ENCODE measurements at places on chromosomes 3 and 15.

DNA sequence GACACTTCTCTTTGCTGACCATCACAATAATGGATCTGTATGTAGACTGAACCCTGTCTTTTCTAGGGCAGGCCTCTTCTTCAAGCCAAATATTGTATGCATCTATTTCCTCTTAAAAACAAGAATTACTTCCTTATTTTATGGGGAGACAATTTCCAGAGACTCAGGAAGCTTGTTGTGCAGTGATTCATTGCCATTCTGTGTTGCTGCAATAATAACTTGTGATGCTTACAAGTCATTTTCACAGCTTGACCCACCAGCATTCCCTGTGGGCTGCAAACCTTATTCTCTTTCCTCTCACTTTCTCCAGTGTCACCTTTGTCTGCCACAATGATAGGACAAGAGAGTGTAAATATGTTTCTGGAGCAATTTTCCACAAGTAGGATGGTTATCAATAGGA lies 276.7 kb upstream of the SGO1 start:
- no peak for DNase-seq

DNA sequence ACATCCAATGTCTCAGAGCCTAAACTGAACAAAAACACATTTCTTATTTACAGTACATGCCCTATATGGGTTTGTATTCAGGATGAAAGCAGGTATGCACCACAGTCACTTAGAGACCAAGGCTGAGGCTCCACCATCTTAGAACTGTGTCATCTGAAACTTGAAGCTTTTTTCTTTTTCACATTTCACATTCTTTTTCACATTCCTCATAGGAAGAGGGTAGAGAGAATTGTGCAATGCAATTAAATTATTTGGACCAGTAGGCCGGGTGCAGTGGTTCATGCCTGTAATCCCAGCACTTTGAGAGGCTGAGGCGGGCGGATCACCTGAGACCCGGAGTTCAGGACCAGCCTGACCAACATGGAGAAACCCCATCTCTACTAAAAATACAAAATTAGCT lies 591.0 kb downstream of the MECOM start:
- DNase-seq = no peak

GRCh38 chr3:162742159-162742717 lies 1245.6 kb downstream of the OTOL1 start:
- no peak for DNase-seq

- peak; percentile 100 for DNase-seq
These were observed at the start of gene PEAK1 for GRCh38 chr15:77419836-77420609. PEAK1 (minus strand) TSS chr15:77420104; CDS start chr15:77181926, 238,178 bp downstream.

- DNase-seq = no peak
These were observed 39.2 kb downstream of the CMTM7 start for GRCh38 chr3:32430900-32431299.

- no peak for DNase-seq
These were observed 46.1 kb downstream of the ABHD5 start for GRCh38 chr3:43736558-43737440.

- DNase-seq = no peak
These were observed 611 bp upstream of the USP19 start for GRCh38 chr3:49121132-49121736.

DNA sequence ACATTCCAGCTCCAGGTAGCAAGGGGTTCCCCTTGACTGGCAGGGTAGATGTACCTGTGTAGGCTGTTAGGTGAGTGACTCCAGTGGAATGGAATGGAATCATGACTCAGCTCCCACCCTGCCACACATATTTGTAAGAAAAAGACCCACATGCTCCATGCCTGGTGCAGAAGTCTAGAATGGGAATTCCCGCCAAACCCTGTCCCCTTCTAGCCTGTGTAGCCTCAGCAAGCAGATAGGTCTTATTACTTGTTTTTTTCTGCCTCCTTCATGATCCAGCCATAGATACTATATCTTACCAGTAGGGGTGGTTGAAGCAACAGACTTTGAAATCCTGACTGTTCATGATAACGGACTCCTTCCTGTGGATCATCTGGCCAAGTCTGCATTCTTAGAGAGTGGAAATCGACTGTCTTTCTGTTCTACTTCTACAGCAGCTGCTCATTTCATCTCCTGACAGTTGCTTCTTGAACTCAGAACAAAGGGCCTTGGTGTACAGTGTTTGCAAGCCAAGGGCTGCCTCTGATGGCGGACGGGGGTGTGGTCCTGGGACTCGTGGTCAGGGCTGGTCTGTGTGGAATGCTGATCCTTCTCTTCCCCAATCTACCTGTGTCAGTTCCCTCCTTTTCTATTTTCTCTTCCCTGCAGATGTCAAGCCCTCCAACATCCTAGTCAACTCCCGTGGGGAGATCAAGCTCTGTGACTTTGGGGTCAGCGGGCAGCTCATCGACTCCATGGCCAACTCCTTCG lies 16.3 kb downstream of the SNAPC5 start:
- DNase-seq = no peak

DNA sequence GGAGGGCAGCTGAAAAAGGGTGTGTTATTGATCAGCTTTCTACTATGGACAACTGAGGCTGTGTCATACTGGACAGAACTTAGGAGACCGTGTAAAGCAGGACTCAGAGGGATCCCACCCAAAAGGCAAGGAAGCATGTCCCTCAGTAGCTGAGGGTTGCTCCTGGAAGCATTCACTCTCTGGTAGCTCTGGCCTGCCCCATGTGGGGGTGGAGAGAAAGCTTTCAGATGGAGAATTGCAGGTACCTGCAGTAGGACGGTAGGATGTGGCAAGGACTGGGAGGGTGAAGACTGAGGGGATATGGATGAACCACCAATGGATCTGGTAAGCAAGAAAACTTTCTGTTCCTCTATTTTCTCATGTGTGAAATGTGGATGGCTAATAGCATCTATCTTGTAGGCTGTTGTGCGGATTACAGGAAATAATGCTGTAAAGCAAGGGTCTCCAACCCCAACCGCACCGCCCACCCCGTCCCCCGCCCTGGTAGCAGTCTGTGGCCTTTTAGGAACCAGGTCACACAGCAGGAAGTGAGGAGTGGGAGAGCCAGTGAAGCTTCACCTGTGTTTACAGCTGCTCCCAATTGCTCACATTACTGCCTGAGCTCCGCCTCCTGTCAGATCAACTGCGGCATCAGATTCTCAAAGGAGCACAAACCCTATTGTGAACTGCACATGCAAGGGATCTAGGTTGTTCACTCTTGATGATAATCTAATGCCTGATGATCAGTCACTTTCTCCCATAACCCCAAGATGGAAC lies 157.7 kb upstream of the PROK2 start:
- no peak for DNase-seq

- DNase-seq = no peak
These were observed 365.8 kb downstream of the FOXP1 start for GRCh38 chr3:71217640-71218222.

- DNase-seq = no peak
These were observed 152.0 kb downstream of the ZBBX start for GRCh38 chr3:167228135-167228534.

GRCh38 chr3:46882377-46883053 lies 5.0 kb downstream of the PTH1R start:
- DNase-seq = no peak

GRCh38 chr3:183099838-183100204 lies 525 bp upstream of the MCCC1 start:
- DNase-seq = no peak

- DNase-seq = no peak
These were observed 86.0 kb downstream of the SEMA5B start for GRCh38 chr3:122941228-122942206.

DNA sequence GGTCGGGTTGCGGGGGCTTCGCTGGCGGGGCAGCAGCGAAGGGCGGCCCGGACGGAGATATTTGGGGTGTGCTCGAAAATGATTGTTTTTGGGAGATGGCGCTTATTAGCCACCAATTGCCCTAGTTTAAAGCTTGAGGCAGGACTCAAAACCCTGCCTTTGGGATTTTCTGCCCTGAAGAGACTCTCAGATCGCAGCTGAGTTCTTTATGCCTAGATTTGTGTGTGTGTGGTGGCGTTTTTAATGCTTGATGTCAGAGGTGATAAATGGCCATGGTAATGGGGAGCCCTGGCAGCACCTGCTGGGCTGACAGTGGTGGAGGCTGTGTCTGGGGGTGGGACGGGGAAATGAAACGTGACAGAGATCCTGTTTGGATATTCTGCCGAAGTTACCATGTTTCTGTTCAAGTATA lies 604 bp downstream of the KCTD6 start:
- DNase-seq = peak; percentile 32

- no peak for DNase-seq
These were observed 731.4 kb downstream of the PLOD2 start for GRCh38 chr3:145429546-145429945.

- no peak for DNase-seq
These were observed 612.8 kb downstream of the ZPLD1 start for GRCh38 chr3:103047640-103048039.

DNA sequence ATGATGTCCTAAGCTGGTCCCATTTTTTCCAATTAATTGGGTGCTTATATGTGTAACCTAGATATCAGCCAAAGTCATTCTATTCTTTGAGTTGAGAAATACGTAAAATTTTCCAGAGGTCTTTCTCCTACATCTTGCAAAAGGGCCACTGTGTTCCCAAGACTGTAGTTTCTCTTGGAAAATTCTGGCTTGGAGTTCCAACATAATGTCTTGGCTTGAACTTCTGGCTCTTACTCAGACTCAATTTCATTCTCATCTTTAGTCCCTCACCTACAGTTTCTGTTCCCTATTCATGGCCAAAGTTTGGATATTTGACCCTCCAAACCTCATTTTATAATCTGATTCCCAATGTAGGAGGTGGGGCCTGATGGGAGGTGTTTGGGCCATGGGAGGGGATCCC lies 201.4 kb upstream of the ARHGEF26 start:
- DNase-seq = no peak

GRCh38 chr3:157752956-157753786 lies 250.0 kb upstream of the VEPH1 start:
- DNase-seq = no peak

DNA sequence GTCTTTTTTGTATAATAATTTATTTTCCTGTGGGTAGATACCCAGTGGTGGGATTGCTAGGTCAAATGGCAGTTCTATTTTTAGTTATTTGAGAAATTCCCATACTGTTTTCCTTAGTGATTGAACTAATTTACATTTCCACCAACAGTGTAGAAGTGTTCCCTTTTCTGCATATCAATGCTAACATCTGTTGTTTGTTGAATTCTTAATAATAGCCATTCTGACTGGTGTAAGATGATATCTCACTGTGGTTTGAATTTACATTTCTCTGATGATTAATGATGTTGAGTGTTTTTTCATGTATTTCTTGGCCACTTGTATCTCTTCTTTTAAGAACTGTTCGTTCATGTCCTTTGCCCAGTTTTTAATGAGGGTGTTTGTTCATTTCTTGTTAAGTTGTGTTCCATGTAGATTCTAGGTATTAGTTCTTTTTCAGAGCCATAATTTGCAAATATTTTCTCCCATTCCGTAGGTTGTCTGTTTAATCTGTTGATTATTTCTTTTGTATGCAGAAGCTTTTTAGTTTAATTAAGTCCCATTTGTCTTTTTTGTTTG lies 713.3 kb upstream of the EPHA6 start:
- DNase-seq = no peak

DNA sequence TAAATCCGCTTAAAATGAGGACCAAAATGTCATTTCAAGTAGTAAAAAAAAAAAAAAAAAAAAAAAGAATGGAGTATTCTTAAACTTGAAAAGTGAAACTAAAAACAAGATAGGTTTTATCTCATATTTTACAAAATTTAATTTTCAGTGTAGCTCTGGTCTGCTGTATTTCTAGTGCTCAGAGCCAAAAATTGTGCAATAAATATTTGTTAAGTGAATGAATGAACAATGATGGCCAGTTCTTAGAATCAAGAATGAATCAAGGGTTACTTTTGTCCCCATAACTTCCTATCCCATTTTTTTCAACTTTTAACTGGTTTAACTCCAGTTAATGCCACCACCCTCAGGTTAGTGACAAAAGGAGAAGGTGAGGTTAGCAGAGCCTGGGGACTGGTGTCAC lies 214.4 kb downstream of the ABHD5 start:
- no peak for DNase-seq

- no peak for DNase-seq
These were observed 174.3 kb downstream of the EBLN2 start for GRCh38 chr3:73235768-73236167.

GRCh38 chr3:20040548-20041196 lies 426 bp downstream of the KAT2B start:
- DNase-seq = peak; percentile 72

GRCh38 chr15:83285979-83286553 lies 1.6 kb upstream of the BNC1 start:
- DNase-seq = no peak

DNA sequence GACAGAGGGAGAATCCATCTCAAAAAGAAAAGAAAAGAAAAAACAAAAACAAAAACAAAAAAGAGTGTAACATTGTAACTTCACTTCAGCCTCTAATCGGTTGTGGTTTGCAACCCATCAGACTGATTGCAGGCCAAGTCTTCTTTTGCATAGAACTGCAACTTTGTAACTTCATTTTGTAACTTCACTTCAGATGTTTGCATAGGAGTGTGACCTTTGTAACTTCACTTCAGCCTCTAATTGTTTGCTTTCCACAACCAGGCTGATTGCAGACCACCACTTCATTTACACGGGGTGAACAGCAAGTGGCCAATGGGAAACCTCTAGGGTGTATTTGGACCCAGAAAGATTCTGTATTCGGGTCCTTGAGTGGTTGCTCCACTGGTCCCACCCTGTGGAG lies 79.1 kb upstream of the CHMP2B start:
- DNase-seq = no peak

GRCh38 chr3:5191555-5192304 lies 4.2 kb downstream of the EDEM1 start:
- DNase-seq = peak; percentile 24

DNA sequence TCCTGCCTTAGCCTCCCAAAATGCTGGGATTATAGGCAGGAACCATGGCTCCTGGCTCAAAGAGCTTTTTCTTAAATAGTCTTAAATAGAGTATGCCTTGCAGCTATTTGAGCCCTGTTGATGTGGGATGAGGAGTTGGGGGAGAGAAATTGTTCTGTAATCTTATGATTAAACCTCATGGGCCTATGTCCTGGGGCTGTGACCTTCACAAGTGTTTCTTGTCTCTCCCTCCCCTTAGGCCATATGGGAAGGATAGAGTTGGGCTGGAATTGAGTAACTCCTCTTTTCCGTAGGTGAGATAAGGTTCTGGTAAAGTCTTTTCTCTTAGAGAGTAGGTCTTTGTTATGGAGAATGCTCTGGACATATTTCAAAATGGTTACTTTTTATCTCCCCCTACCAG lies 114.3 kb downstream of the ARNT2 start:
- DNase-seq = no peak

GRCh38 chr15:49458145-49458544 lies 35.1 kb downstream of the FGF7 start:
- DNase-seq = no peak

DNA sequence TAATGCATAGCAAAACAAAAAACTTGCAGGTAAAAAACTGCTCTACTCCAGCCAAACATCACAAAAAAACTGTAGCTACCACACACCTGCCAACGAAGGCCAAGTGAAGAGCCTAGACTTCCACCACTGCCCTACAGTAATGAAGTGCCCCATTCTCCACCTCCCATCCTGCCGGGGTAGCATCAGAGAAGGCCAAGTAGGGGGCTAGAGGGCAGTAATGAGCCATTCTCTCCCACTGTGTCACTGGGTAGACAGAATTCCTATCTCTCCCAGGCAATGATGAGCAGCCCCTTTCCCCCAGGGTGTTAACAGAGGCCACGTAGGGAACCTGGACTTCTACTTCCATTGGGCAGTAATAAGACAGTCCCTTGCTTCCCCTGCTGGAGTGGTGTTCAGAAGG lies 9.5 kb downstream of the SEC22C start:
- DNase-seq = peak; percentile 12

GRCh38 chr3:14902719-14903118 lies 44.7 kb upstream of the NR2C2 start:
- no peak for DNase-seq
